ENCODE measurements at places on chromosomes 11 and 22.

- no peak for DNase-seq
These were observed 13.7 kb downstream of the CRY2 start for GRCh38 chr11:45860764-45861510.

- no peak for DNase-seq
These were observed 79.1 kb upstream of the TIMP3 start for GRCh38 chr22:32722441-32722840.

DNA sequence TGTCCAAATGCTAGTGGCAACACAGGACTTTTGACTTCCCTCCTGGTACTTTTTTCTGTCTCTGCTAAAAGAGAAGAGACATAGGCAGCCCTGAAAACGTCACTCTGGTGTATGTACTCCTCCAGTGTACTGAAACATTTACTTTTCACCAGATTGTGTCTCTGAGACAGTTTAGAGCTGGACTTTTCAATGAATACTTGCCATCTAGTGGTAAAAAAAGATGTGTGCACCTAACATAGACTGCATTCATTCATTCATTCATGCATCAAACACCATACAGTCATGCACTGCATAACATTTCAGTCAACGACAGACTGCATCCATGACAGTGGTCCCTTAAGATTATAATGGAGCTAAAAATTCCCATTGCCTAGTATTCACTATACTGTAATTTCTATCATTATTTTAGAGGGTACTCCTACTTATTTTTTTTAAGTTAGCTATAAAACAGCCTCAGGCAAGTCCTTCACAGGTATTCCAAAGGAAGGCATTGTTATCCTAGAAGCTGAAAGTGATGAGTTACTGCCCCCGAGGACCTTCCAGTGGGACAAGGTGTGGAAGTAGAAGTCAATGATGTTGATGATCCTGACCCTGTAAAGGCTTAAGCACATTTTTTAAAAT, 186.2 kb downstream of the SPON1 start:
- peak; percentile 17 for DNase-seq

DNA sequence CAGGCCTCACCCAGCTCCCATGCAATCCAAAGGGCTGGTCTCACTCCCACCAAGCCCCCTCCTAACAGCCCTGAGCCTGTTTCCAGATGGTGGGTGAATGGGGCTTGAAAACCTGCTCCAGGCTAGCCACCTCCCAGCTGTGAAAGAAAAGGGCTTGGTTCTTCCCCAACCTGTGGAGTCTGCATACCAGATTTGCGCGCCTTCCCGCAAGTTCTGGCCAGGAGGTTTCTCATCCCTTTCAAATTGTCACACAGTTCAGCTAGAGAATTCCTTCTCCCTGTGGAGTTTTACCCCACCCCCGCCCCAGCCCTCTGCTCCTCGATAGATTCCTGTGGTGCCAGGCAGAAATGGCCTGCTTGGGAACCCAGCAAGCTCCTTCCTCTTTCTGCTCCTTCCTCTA, 734.6 kb upstream of the FAT3 start:
- no peak for DNase-seq

DNA sequence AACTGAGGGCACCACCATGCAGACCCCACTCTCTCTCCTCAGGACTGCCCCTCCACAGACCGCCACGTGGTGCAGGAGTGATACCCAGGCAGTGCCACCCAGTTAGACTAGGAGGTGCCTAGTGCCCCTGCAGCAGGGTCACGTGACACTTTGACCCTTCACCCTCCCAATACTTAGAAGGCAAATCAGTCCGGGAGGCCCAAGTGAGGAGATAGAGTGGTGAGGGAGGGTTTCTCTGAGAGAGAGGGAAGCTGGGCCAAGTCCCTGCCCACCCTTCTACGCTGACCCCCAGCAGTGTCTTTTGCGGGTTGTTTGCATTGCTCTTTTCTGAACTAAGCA, 84.6 kb downstream of the BUD13 start:
- no peak for DNase-seq

GRCh38 chr11:34302046-34302921, 55.5 kb downstream of the ABTB2 start:
- DNase-seq = no peak

- peak; percentile 79 for DNase-seq
These were observed 51.5 kb upstream of the GAL start for GRCh38 chr11:68632802-68633201.

DNA sequence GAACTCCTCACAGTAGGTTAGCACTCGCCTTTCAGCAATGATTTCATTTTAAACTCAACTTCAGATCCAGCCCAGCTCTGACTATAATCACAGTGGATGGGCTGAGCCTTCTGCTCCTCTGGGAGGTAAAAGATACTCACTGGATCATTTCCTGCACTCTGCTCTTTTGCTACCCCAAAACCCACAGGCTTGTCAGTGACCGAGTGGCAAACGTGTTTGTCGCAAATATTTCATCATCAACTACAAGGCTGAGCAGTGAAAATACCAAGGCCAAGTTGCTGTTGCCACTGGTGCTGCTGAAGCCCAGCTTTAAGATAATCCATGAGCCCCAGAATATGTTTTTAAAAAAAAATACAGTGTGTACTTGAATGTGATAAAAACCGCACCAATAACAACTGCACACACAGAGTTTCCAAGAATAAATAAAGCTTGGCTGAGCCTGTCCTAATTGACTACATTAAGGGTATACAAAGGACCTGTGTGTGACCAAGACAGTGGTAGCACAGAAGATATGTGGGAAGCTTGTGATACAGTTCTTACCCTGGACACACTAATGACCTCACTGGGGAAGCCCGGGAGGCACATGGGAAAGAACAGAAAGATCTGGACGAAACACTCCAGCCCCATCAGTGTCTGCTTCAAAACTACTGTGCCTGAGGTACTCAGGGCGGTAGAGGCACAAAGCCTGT, 41.3 kb downstream of the ABTB2 start:
- no peak for DNase-seq

GRCh38 chr22:45516923-45517675, 14.4 kb downstream of the FBLN1 start:
- no peak for DNase-seq

DNA sequence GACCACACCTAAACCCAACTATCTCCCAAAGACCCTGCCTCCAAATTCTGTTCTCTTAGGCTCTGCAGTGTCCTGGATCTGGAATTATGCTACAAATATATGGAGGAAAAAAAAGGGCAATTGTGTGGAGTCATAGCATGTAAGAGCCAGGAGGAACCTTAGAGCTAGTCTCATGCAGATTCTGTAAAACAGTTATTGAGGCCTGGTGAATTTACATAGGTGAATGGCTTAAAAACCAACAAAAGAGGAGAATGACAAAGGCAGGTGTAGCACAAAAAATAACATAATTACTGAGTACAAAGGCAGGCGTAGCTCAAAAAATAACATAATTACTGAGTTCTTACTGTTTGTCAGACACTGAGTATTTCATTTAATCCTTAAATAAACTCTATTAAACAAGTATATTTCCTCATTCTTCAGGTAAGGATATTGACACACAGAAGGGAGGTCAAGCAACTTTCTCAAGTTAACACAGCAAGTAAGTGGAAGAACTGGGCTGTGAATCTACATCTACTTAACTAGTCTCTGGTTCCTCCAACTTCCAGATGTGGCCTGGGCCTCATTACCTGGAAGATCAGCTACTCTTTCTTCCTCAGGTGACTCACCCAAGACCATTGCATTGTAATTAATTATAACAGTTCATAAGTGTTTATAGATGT, 938.9 kb upstream of the TENM4 start:
- no peak for DNase-seq

- no peak for DNase-seq
These were observed 9.3 kb upstream of the GLB1L3 start for GRCh38 chr11:134266841-134267251.

DNA sequence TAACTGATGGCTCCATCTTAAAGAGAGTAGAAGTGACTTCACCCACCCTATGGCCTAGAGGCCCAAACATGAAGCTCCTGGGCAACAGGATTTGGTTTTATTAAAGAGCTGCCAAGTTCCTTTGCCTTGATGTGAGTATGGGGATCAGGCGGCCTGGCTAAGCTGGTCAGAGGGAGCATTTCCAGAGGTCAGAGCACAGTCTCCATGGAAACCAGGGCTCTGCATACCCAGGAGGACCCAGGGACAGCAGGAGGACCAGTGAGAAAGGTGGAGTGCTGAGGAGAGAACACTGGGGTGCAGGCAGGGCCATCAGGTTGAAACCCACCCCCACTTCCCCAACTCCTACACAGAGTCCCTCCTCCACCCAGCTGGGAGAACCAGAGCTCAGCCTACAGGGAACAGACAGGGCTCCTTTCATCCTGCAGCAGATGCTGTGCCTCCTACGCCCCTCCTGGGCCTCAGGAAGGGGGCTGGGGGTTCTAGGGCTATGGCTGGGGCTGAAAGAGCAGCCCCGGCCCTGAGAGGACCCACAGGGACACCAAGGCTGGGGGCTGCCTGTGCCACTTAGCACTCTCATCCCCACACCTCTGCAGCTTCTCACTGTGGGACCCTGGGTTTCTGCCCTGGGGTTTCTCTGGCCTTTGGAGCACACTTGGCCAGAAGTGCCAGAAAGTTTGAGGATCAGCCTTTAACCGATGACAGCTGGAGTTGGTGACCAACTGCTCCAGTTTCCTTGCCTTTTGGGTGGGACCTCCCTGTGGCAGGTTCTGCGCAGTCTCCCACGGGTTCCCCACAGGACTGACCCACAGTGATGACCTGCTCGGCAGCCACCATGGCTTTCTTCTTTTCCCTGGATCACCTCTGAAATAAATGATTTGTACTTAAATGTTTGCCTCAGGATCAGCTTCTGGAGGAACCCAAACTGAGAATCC, 13.8 kb upstream of the P2RY6 start:
- DNase-seq = no peak

GRCh38 chr22:39229688-39230260, 15.0 kb downstream of the PDGFB start:
- no peak for DNase-seq

DNA sequence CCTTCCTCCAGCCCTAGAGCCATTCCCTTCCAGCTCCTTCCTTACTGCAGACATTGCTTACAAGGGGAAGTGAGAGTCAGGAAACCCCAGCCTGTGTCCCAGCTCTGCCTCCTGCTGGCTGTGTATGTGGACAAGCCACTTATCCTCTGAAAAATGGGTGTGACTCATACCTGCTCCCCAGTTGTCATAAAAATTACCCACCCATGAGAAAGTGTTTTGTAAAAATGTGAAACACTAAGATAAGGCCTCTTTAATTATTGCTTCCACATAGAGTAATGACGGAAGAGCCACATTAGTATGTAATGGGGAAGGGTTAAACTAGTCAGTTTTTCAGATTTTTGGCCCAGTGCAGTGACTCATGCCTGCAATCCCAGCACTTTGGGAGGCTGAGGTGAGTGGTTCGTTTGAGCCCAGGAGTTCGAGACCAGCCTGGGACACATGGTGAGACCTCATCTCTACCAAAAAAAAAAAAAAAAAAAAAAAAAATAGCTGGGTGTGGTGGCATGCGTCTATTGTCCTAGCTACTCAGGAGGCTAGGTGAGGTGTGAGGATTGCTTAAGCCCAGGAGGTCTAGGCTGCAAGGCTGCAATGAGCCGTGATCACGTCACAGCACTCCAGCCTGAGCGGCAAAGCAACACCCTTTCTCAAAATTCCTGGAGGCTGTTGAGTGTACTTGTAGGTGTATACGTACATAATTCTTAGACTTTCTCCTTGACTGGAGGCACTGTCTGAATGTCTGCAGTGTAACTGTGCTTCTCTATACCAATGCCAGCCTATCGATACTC, 84.9 kb downstream of the CTTN start:
- peak; percentile 38 for DNase-seq

GRCh38 chr11:132876705-132877104, 655.6 kb downstream of the OPCML start:
- DNase-seq = no peak

- DNase-seq = no peak
These were observed 184.4 kb downstream of the CEP164 start for GRCh38 chr11:117511931-117512539.

DNA sequence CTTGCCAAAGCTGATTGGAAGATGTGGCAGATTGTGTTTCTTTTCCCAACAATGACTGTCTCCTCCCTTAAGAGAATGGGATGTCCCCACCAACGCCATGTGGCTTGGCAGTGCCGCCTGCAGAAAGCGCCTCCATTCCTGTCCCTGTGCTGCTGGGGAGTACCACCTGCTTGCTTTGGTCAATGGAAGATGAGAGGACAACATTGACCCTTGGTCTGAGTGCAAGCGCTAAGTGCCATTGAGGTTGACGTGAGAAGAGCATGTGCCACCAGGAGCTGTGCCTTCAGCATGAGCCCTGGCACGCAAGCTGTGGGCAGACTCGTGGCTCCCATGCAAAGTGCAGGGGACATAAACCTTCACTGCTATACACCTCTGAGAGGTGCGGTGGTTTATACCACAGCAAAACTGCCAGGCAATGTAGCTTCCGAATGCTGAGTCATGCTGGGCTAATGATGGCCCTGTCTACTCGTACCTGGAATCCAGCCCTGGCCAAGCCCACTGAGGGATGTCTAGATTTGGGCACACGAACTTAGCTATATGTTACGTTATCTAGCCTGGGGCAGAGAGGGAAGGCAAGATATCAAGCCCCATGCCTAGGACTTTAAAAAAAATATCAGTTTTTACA, 41.9 kb downstream of the MYEOV start:
- DNase-seq = no peak

GRCh38 chr11:131356206-131356605, 14.2 kb upstream of the NTM start:
- no peak for DNase-seq

DNA sequence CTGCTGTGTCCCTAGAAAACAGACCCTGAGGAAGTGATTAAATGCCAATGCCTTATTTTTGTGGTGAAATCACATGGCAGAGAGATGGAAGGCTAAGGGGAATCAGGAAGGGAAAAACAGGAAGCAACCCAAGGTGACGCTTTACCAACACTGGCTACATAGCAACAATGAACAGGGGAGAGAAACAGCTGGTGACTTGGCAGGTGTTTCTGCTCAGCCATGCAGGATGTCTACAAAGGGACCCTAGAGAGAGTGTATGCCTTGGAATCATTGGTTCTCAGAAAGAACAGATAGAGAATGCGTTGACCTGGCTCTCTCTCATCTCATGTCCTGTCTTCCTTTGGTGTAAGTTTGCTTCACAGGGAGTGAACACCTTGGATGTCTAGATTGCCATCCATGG, 911.9 kb downstream of the OPCML start:
- DNase-seq = no peak

GRCh38 chr22:25237503-25237902, 18.1 kb downstream of the CRYBB2 start:
- no peak for DNase-seq

DNA sequence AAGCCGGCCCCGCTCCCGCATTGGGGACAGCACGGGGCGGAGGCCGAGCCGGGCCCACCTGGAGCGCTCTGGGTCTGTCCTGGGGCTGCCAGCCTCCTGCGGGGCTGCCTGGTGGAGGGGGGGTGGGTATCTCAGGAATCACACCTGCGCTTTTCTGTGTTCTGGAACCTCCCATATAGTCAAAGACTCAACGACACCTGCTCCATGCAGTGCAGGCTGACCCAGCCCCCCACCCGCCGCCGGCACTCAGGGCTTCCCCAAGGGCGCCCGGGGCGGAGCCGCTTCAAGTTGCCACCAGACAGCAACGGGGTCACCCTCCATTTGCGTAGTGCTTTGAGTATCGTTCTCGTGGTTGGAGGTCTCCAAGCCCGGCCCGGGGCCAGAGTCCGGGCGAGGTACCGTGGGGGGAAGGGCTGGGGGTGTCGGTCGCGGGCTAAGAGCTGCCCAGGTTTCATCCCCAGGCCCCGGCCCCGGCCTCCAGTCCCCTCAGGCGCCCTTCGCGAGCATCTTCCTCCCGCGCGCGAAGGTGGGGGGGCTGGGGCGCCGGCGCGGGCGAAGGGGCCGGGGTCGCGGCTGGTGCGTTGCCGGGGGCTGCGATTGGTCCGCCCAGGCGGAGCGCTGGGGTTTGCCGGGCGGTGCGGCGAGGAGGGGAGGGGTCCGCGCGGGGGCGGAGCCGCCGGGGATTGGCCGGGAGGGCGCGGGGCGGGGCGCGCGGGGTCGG, 6.6 kb downstream of the TSPAN4 start:
- DNase-seq = no peak

GRCh38 chr11:107017433-107018218, 650 bp downstream of the GUCY1A2 start:
- DNase-seq = peak; percentile 22

All from erythroblast (primary cell).